ENCODE measurements at places on chromosomes 13 and 19.

DNA sequence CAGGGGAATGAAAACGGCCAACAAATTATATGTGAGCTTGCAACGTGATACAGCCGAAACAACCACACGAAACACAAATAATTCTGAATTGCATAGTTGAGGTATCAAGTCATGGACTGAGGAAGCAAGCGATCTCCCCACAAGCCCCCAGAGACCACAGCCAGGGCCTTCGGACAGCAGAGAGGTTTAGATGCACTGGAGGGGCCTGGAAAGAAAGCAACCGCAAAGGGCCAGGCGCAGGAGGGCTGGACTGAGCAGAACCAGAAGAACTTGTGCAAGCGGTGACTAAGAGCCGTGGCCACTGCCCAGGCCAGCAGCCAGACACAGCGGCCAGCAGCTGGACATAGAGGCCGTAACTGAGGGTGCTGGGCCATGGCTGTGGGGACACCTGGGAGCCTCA lies 131.4 kb downstream of the TNFRSF19 start:
- DNase-seq: peak; percentile 94

DNA sequence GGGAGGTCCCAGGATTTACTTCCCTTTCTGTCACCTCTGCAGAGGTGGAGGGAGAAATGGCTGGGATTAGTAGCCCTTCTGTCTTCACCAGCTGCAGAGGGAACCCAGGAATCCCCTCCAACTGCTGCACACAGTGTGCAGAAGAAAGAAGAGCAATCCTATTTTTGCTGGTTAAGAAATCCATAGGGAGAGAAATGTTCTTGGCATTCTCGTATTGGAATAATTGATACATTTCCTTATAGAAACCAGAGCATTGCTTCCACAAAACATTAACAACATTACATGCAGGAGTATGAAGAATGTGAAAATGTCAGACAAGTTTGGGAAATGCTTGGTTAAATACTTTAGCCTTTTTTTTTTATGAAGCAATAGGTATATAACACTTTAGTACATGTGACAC lies 48.3 kb upstream of the KLF12 start:
- no peak for DNase-seq

DNA sequence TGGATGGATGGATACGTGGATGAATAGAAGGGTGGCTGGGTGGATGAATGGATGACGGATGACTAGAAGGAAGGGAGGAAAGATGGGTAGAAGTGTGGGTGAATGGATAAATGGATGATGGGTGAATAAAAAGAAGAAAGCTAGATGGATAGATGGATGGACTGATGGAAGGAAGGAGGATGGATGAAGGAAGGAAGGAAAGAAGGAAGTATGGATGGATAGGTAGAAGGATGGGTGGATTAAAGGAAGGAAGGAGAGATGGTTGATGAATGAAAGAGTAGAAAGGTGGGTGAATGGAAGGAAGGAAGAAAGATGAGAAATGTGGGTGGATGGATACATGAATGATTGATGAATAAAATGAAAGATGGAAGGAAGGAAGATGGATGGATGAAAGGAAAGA lies 14.5 kb downstream of the ARHGEF18 start:
- no peak for DNase-seq

DNA sequence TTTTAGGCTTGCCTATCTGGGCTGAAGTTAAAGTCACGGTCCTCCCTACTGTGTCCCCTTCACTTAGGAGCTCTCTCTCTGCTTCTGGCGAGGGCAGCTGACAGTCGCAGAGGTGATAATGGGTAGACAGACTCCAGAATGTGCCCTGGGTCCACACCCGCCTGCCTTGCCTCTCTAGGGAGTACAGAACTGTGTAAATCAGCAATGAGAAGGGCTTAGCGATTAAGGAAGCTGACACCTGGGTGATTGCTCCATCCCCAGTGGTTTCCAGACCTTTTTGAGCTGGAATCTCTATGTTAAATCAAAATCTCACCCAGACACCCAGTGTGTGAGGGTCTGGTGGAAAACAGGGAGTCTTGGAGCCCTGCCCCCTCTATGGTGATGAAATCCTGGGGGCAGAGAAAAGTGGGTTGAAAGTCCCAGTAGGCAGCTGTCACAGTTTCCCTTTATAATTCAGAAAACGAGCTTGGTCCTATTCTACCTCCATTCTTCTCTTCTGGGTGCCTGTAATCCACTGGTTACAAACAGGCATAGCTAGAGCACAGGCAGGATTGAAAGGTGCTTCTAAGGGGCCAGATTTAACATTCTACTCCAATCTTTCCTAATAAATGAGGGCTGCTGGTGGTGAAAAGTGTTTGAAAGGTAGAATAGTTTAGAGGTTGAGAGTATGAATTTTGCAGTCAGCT lies 46.9 kb downstream of the OLFM4 start:
- DNase-seq: no peak

- no peak for DNase-seq
Measured at GRCh38 chr13:109778102-109778542, 8.3 kb downstream of the IRS2 start.

DNA sequence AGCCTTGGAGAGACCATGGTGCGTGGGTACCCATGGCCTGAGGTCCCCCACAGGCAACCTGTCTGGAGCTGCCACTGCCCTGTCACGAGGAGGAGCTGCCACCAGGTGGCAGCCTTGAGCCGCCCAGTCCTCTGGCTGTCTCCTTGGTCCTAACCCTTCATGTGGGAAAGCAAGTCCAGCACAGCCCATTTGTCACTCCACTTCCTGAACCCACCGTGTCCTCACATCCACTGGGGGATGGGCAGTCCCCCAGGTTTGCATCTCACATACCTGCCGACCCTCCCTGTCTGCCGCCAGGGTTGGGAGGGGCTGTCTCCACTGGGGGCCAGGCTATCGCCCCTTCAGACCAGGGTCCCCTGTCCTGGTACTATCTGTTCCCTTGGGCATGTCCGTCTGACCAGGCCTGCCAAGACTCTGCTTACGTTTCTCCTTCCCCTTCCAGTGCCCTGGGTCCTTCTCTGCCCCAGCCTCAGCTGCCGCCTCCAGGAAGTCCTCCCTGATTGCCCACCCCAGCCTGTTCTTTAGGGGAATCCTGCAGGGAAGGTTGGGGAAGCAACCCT lies 4.5 kb downstream of the FAM174C start:
- DNase-seq: peak; percentile 91

DNA sequence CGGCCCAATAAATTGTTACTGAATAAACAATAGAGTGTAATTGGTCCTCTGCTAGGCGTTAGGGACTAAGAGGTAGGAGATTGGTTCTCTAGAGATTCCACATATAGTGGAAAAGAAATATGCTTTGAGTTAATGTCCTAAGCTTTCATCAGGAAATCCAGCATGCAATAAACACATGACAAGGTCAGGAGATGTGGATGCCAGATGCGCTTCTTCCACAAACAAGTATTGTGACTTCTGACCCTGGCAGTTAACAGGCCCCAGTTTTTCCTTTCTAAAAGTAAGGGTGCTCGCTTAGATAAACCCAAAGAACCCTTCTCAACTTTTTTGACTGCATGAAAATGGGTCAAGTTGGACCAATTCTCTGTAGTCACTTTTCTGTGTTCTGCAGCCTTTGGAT lies 146.5 kb upstream of the SOX21 start:
- DNase-seq: no peak

Data from hepatic stellate cell (primary cell).